ENCODE measurements at places on chromosomes 13 and 19.

GRCh38 chr13:41370736-41371135, 59.7 kb downstream of the NAA16 start:
- DNase-seq: no peak

- peak; percentile 34 for DNase-seq
Observed at GRCh38 chr13:111336666-111337065, 16.2 kb downstream of the TEX29 start.

GRCh38 chr19:36574741-36575140, 1.6 kb upstream of the ZNF529 start:
- DNase-seq: no peak

- no peak for DNase-seq
Observed at GRCh38 chr13:77619655-77620054, 77.8 kb upstream of the SLAIN1 start.

Data from trophoblast cell (in vitro differentiated cells and primary cell).